ENCODE measurements at places on chromosomes 16 and 17.

GRCh38 chr16:89907055-89907814, 11.4 kb upstream of the MC1R start:
- no peak for DNase-seq

DNA sequence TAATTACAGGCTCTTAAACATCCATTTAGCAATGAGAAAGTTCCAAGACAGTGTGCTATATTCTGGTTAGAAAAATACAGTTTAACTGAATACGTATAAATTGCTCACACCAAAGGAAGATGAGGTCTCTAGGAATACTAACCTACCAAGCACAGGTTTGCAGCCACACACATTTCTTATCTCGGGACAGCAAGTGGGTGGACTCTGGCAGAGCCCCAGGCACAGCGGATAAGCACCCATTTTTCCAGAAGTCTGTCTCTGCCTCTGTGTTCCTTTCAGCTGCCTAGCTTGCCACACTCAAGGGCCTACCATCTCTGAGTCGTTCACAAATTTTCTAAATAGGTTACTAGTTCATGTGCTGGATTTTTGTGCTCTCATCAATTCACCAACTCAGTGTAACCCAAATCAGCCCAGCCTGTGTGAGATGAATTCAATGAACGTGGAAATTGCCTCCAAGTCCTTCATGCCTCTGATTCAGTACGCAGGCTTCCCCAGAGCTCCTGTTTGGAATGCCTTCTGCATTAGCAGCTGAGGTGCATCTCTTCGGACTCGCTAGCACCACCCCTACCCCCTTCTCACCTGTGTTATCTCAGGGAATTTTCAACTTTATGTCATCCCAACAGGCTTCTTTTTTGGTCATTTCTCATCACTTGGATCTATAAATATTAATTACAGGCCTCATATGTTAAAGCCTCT, 581.0 kb upstream of the CDH11 start:
- no peak for DNase-seq

DNA sequence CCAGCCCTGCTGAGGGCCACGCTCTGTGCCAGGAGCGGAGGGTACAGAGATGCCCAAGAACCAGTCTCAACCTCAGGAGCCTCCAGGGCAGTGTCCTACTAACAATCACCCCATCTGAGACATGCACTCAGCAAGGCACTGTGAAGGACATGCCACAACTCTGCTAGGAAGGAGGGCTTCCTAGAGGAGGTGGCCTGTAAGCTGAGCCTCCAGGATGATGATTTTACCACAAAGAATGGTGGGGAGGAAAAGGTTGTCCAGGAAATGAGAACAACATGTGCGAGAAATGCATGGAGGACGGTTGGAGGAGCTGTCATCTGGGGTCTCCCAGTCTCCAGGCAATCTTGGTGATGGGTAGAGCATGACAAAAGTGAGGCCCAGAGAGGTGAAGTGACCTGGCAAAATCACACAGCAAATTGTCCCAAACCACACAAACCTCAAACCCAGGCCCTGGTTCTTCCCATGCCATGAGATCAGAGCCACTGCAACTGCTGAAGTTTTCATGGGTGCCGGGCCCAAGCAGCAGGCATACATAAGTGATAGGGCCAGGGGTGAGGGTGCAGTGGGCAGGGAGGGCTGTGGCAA, 30.5 kb downstream of the CNGB1 start:
- DNase-seq = no peak

DNA sequence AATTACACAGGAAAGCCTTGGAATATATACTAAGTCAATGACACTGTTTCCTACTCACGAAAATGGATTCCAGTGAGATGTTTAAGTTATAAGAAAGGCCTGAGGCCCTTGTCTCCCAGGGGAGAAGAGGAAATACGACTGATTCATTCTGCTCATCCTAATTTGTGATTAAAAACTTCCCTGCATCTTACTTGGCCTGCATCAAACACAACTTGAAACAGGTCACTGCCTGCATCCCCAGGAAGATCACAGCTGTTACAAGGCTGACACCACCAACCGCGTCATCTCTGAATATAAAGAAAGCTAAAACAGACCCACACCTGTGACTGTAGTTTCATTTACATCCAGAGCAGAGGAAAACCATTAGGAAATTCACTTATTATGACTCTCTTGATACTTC, 121.9 kb downstream of the DNAH3 start:
- no peak for DNase-seq

DNA sequence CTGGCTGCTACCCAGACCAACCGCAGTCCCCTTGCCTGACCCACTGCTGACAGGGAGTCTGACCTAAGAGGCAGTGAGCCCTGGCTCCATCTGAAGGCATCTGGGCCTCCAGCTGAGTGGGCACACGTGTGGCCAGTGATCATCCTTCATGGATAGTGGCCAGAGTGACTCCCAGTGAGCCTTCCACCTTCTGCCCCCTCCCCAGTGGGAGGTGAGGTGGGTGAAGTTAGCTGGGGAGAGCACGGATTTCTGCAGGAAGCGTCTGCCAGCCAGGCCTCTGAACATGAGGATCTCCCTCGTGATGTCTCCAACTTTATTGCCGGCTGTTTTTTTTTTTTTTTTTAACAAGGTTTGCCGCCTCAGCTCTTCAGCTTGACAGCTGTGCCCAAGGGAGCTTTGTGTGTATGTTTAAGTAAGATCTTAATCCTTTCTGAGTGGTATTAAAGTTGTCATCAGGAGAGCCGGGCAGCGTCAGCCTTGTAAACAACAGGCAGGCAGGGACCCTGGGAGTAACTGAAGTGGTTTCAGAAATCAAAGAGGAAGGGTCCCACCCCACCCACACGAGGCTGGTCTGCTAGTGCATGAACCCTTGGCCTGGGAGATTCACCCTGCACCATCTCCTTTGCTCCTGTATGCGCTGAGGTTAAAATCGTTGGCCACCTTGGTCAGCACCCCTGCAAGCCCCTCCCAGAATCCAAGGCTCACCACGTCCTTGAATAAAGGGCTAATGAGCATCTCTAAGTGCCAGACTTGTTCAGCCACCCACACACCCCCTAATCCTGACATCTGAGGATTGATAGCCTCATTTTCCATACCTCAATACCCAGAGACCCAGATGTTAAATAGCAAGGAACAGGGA, 33.3 kb downstream of the RHBDL3 start:
- no peak for DNase-seq

GRCh38 chr17:680529-680928, 34.1 kb downstream of the VPS53 start:
- DNase-seq = no peak

- DNase-seq = no peak
These were observed 62.6 kb upstream of the RASL10B start for GRCh38 chr17:35668802-35669201.

- no peak for DNase-seq
These were observed 9.2 kb upstream of the NATD1 start for GRCh38 chr17:21262259-21262993.

GRCh38 chr16:24253192-24253591, 2.9 kb upstream of the CACNG3 start:
- DNase-seq = peak; percentile 2

DNA sequence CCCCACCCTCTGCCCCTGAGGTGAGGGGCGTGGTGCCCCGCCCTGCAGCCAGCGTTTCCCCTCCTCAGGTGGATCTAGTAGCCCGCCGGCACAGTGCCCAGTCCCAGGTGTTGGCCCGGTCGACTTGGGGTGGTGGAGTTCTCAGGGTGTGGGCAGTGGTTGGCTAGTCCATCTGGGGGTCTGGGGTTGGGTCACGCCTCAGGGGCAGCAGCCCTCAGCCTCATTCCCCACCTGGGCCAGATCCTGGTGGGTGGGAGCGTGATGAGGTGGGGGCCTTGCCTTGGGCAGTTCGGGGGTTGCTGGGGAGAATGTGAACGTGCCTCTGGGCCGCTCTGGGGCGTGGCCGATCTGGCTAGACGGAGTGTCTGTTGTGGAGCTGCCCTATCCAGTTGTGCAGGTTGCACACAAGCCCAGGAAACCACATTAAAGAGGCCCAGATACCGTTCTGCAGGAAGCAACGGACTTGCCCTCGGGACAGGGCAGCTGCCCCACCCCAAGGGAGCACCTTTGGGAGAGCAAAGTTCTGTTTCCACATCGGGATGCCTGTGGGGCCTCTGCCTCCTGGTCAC, 32.0 kb downstream of the GSE1 start:
- no peak for DNase-seq

GRCh38 chr17:10600571-10600970, 51.1 kb upstream of the MYH2 start:
- DNase-seq = peak; percentile 82

GRCh38 chr17:77807051-77807745, 151.3 kb upstream of the TNRC6C start:
- no peak for DNase-seq

DNA sequence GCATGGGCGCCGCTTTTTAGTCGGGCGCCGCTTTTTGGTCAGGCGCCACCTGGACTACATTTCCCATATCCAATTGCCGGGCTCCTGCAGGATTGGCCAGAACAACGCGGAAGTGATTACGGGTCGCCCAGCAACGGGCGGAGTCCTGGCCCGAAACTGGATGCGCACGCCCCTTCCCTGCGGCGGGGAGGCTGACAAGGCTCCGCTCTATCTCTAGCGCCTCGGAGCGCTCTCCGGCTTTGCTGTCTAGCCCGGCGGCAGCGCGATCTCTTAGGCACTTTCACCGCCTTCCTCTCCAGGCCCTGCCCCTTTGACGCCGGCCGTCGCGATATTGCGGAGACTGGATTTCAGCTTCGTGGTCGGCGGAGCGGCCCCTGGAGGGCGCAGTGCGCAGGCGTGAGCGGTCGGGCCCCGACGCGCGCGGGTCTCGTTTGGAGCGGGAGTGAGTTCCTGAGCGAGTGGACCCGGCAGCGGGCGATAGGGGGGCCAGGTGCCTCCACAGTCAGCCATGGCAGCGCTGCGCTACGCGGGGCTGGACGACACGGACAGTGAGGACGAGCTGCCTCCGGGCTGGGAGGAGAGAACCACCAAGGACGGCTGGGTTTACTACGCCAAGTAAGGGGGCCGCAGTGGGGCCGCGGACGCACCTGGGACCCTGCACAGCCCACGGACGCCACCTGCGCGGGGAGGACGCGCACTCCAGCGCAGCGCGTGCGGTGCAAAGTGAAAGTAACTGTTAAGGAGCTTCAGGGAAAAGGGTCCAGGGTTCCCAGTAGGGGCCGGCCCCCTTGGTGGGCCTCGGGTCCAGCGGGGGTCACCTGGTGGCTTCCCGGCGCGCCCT, at the start of gene WWOX:
WWOX (plus strand) TSS at position 384 of the 841 bp plus-strand sequence.
- DNase-seq = peak; percentile 99

- no peak for DNase-seq
These were observed 13.2 kb downstream of the TRPV3 start for GRCh38 chr17:3544365-3544764.

- no peak for DNase-seq
These were observed 7.5 kb downstream of the ARHGAP23 start for GRCh38 chr17:38435795-38436194.

DNA sequence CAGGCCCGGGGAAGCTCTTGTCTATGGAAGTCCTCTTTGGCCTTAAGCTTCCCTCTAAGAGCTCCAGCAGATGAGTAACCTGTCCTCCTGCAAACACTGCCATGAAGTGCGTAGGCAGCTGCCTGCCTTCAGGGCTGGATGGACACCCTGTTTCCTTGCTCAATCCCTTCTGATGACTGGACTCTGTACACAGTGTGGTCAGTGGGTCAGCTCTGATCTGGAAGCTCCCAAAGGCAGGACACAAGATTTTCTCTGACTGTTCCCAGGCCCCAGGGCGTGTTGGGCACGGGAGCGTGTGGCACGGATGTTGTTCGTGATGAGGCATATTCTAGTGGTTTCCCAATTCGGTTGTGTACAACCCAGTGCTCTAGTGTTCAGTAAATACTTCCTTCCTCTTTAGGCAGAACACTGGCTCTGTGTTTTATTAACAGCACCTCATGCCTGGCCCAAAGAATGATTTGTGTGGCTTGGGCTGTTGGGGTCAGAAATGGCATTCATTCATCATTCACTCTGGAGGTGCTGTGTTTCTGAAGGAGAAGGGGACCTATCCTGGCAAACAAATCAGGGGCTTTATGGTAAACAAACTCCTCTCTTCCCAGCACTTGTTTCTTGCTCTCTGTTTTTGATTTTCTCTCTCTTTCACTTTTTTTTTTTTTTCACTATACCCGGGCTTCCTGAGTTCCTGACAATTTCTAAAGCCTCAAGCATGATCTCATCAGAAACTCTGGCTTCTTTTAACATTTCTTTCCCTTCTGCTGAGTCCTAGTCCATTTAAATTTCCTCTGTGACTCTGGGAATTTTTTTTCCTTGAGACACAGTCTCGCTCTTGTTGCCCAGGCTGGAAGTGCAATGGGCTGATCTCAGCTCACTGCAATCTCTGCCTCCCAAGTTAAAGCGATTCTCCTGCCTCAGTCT, 12.0 kb upstream of the RNF157 start:
- DNase-seq = peak; percentile 35

- DNase-seq = no peak
These were observed 9.7 kb upstream of the ITGA3 start for GRCh38 chr17:50046179-50046578.

DNA sequence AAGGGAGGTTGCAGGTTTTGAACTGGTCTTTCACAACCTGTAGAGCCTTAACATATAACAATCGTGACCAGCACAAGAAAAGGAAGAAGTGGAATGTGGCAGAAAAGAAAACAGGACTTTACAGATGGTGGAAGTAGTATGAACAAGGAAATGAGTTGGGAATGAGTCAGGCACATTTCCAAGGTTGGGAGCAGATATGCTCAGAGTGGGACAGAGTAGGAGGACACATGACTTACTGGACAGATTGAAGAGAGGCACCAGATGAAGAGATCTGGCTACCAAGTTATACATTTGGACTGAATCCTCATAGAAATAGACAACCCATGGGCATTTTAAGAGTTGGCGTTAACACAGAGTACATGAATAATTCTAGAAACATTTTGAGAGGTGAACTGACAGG, 95.3 kb downstream of the ZNF18 start:
- no peak for DNase-seq

GRCh38 chr16:1913327-1914083, 4.7 kb downstream of the HS3ST6 start:
- DNase-seq = no peak

GRCh38 chr17:66459811-66460270, 157.4 kb downstream of the PRKCA start:
- DNase-seq = peak; percentile 97
